ENCODE measurements at places on chromosomes 3 and 15.

- no peak for DNase-seq
Measured at GRCh38 chr3:30311781-30312180, 294.6 kb upstream of the TGFBR2 start.

GRCh38 chr3:88291486-88291885 is 141.7 kb downstream of the C3orf38 start:
- no peak for DNase-seq

DNA sequence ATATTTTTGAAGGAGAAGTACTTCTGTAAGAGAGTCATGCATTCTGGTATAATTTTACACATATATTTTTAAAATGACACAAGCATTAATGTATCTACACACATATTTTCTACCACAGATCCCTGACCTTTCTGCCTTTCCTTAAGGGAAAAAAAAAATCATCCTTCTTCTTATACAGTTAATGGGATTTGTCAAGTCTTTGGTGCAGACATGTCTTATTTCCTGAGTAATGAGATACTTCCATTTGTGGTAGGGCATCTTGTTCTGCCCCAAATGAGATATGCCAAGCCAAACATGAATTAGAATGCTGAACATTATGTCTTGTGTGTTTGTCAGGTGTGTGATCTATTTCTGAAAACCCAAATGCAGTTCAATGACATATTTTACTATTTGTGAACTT is 329.9 kb downstream of the RBMS3 start:
- no peak for DNase-seq

- DNase-seq = no peak
Measured at GRCh38 chr15:96102631-96103030, 227.9 kb upstream of the NR2F2 start.

GRCh38 chr15:49137861-49138260 is 17.5 kb downstream of the COPS2 start:
- no peak for DNase-seq

DNA sequence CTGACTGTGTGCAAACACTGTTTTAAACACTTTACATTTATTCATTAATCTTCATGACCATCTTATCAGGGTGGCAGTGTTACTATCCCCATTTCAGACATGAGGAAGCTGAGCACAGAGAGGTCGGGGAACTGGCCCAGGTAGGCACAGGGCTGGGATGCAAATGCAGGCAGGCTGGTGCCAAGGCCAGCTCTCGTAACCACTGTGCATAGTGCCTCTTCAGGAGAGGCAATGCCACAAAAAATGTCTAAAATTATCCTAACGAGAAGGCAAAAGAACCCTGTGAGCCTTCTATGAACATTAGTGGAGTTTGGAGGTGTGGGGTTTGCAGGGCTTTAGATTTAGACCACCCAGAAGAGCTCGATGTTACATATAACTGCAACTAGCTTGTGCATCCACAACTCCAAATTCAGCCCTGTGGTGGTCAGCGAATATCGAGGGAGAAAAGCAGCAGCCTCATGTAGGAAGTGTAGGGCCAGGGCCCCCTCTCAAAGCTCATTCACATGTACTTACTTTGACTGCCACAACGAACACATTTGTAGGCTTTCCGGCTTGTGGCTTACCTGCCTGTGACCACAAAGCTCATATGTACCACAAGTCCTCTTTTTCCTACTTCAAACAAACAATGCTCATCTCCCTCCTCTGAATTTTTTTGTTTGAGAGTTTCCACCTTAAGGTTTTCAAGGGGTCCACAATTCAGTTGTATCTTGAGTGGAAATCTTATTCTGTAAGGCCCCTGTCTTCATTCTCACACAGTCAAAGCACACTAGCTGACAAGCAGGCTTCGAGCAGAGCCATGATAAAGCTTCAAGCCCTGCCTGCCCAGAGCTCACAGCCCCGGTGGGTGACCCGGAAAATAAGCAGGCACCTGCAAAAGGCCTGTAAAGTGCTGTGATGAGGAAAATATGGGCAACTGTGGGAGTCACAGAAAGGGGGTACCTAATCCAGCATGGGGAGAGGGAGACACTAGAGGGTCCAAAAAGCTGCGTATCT is 722.9 kb upstream of the CFAP20DC start:
- no peak for DNase-seq

DNA sequence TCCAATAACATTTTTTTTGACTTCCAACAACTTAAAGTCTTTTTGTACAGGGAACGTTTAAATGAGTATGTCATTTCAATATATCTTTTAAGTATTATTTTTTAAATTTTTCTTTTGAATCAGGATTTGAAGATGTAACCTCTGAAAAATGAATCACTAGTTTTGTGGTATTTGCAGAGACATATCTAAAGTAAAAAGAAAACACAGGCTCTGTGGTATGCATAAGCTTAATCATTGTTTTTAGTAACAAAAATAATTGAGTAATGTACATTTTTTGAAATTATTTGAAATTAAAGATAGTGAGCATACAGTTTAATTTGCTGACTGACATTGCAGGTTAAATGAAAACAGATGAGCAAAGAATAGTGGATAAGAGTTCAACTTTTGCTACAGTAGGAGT is 531.3 kb downstream of the ROBO1 start:
- no peak for DNase-seq

GRCh38 chr3:184022323-184022722 is 4.6 kb upstream of the ABCC5 start:
- DNase-seq = no peak

- DNase-seq = no peak
Measured at GRCh38 chr3:10387881-10388609, 67.1 kb upstream of the SEC13 start.
